ENCODE measurements at places on chromosomes 13 and 19. TPM values are rescaled to one million over a fixed set of nuclear protein-coding genes. Genes with fewer than 3 reads are reported as not detected.

GRCh38 chr13:28719227-28720055 lies 671 bp upstream of the SLC46A3 start:
- no peak for DNase-seq

GRCh38 chr13:37966266-37966665 lies 96.7 kb upstream of the TRPC4 start:
- no peak for DNase-seq

DNA sequence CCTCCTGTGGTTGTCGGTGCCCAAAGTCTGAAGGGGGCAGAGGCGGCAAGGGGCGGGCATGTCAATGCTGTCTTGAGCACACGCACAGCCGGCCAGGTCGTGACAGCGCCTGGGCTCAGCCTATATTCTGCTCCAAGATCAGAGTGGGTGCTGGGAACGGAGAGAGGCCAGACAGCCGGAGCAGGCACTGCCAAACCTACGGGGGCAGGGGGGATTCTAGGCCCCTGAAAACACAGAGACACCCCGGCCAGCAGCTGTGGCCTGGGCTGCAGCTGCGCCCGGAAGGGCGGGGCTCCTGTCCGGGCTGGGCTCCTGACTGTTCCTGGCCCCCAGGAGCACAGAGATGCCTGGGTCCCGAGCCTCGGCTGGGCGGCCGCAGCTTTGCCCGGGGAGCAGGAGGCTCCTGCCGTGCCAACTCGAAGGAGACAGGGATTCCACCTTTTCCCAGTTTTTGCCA lies 2662.9 kb upstream of the PCDH20 start:
- DNase-seq: no peak

DNA sequence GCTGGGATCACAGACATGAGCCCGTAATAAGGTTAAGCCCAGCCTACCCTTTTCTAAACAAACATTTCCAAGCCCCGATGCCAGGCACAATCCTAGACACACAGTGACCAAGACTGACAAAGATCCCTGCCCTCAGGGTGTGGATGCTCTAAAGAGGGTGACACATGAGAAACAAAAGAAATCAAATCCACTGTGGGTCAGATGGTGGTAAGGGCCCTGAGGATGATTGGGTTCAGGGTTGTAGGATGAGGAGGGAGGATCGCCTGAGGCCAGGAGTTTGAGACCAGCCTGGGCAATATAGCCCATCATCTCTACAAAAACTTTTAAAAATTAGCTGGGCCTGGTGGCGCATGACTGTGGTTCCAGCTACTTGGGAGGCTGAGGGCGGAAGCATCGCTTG lies 44.6 kb downstream of the PTPRS start:
- no peak for DNase-seq

DNA sequence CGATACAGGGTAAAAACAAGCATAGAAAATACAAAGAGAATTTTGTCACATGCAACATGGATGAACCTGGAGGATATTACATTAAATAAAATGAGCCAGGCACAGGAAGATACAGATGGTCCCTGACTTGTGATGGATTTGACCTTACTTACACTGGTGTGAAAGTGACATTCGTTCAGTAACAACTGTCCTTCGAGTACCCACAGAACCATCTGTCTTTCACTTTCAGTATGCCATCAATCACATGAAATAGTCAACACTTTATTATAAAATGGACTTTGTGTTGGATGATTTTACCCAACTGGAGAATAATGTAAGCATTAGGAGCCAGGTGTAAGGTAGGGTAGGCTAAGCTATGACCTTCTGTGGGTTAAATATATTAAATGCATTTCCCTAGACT lies 51.5 kb downstream of the ZNF787 start:
- DNase-seq: no peak

DNA sequence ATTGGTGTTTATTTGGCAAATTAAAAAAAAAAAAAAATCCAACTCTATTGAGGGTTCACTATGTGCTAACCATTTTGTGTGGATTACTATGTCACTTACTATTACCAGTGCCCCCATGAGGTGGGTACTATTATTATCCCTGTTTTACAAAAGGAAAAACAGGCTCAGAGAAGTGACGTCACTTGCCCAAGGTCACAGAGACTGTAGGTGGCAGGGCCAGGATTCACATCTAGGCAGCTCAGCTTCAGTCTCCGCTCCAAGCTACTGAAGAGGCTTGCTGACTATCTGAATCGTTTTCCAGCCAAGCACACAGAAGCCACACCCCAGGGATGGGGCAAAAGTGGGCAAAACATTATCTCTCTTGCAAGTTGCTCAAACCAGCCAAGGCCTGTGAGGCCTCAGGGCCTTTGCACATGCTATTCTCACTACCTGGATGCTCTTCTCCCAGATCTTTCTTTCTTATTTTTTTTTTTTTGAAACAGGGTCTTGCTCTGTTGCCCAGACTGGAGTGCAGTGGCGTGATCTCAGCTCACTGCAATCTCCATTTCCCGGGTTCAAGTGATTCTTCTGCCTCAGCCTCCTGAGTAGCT lies 4.8 kb upstream of the ANGPTL8 start:
- no peak for DNase-seq

- DNase-seq: no peak
Observed at GRCh38 chr13:33369073-33369472, 83.5 kb upstream of the STARD13 start.

DNA sequence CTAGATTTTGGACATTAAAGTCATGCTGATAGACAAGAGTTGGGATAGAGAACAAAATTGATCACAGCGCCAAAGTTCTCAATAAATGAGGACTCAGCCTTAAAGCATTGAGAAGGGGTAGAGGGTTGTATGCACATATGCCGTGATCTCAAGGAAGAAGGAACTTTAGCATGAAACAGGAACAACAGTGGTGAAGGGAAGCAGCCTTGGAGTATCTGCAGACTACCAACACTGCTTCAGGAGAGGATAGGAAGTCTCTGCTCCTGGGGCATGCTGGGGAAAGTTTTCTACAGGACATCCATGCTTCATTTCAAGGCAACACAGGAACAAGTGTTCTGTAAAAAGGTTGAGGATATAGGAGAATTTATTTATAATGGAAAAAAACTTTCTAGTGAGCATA lies 111.9 kb upstream of the MLNR start:
- DNase-seq: no peak

DNA sequence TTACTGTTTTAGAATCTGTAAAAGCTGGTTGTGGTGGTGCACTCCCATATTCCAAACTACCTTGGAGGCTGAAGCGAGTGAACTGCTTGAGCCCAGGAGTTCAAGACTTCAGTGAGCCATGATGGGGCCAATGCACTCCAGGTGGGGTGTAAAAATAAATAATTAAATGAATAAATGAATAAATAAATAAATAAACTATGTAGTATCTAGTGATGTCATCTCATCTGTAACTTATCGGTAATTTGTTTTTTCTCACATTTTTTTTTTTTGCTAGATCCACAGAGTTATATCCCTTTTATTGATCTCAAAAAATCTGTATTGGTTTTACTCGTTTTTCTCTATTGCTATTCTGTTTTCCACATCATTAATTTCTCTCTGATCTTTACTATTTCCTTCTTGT lies 5.0 kb downstream of the SCGB2B2 start:
- DNase-seq: no peak

GRCh38 chr19:46347985-46348384 lies 1.1 kb downstream of the PPP5C start:
- DNase-seq: no peak

Gene TBXA2R
- 3.8 TPM for polyA plus RNA-seq

Gene DACT3
- polyA plus RNA-seq: 21.3 TPM

Gene MEF2B
- polyA plus RNA-seq: 3.2 TPM

Gene OXGR1
- 4.3 TPM for polyA plus RNA-seq

Data from renal pelvis (tissue), 12 donors.